Stimulated activated effector memory CD8-positive, alpha-beta T cell treated with anti-CD3 and anti-CD28 coated beads, Interleukin-12 subunit alpha, Interleukin-12 subunit beta, amount 100 ng/mL, for 72 hours (primary cell): ENCODE measurements at places on chromosomes 6 and 20.

DNA sequence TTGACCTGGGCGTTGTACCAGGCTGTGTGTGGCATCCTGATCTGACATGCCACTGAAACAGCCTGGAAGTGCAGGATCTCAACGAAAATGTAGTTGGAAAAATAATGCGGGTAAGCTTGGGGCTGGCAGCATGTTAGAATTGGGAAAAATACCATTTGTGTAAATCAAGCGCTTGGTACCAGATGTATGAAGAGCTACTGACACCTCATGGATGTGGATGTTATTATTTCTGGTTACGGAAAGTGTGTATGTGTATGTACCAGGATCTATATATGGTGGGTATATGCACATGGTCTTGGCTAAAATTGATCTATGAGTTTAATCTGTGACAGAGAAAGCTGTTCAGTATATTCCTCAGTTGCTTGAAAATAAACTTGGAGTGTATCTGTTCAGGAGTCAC is 22.7 kb downstream of the HIVEP1 start:
- no peak for DNase-seq

GRCh38 chr20:62860924-62861691 is 514 bp downstream of the TCFL5 start:
- peak; percentile 69 for DNase-seq

DNA sequence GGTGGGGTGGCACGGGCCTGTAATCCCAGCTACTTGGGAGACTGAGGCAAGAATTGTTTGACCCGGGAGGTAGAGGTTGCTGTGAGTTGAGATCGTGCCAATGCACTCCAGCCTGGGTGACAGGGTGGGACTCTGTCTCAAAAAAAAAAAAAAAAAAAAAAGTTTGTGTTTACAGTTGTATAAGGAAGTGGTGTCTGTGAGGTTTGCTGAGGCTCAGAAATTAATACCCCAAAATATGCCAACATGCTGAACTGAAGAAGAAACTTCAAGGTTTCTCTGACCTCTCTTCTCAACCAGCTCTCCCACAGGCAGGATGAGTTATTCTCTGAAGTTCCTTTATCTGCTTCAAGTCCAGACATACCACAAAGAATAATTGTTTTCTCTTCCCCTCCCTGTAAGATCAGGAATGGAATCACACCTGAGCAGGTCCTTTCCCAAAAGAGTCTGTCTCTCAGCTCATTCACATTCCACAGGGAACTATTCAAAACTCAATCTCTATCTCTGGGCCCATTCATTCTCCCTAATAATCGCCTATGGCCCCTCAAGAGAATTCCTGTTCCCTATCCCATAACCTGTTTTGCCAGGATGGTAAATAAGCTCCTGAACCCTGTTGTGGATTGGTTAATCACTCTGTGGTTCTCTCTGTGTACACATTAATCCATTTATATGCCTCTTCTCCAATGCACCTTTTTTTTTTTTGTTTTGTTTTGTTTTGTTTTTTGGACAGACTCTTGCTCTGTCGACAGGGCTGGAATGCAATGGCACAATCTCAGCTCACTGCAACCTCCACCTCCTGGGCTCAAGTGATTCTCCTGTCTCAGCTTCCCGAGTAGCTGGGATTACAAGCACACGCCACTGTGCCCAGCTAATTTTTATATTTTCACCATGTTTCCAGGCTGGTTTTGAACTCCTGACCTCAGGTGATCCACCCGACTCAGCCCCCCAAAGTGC is 17.4 kb upstream of the KIFC1 start:
- no peak for DNase-seq

DNA sequence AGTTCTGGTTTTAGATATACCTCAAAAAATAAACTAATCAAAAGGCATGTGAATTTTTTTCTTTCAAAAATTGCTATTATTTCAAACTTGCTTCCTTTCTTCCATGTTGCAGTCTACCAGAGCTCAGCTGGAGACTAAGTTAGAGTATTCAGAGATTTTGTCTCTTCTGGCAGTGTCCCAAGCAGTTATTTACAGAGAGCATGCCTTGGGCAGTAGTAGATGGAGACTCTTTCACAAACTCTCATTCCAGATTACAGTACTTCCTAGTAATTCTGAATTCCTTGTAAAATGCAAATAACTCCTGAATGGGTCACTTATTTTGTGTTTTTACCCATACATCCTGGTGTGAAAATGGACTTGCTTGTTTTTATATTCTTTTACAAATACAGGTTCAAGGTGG is 703.4 kb downstream of the EPHA7 start:
- DNase-seq, result no peak

DNA sequence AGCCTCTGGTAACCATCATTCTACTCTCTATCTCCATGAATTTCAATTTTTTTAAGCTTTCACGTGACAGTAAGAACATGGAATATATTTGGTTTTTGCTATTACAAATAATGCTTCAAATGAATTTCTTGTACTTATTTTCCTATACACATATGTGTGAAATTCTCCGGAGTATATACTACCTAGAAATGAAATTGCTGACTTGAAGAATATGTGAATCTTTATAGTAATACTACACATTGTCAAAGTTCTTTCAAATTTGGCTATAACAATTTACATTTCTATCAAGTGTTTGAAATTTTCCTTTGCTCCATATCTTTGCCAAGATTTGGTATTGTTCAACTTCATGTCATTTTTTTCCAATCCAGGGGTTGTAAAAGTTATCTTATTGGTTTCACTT is 11.6 kb upstream of the VGLL2 start:
- no peak for DNase-seq

GRCh38 chr6:159473475-159474263 is 219.4 kb downstream of the SOD2 start:
- DNase-seq, result no peak

DNA sequence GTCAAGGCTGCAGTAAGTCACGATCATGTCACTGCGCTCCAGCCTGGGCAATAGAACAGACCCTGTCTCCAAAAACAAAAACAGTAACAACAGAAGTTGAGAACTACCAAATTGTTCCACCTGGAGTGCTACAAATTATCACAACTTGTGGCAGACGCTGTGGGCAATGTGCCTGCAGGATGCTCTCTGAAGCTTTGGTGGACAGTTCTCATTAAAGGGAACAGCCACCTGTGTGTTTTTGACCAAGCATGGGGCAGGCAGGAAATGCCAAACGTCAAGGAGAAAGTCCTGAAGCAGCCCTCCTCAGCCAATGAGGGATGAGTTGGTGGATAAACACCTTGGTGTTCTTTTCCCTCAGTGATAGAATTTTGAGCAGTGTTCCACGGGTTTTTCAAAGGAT is 15.8 kb downstream of the COX4I2 start:
- DNase-seq, result no peak

GRCh38 chr6:127453845-127454619 is 5.2 kb downstream of the KIAA0408 start:
- DNase-seq, result no peak

DNA sequence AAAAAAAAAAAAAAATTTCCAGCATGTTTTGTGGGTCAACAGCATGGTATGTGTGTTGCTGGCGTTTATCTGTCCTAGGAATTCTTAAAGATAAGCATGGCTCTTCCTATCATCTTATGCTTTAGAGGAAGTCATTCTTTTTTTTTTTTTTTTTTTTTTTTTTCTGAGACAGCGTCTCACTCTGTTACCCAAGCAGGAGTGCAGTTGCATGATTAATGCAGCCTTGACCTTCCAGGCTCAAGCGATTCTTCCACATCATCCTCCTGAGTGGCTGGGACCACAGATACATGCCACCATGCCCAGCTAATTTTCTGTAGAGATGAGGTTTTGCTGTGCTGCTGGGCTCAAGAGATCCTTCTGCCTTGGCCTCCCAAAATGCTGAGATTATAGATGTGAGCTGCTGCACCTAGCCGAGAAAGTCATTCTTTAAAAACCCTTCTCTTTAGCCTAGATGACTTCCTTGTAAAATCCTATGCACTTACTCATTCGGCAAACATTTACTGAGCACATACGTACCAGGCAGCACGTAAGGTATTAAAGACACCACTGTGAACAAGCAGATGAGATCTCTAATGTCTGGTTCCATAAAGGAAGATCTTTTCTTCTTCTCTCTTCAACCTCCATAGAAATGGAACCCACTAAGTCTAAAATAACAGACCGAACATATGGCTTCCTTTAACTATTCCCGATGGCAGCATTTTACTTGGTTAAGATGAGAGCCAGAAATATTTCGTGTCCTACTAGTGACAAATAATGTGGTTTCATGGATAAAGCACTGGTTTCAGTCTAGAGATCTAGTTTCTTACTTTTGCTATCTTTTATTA is 122.4 kb downstream of the RIN2 start:
- no peak for DNase-seq

DNA sequence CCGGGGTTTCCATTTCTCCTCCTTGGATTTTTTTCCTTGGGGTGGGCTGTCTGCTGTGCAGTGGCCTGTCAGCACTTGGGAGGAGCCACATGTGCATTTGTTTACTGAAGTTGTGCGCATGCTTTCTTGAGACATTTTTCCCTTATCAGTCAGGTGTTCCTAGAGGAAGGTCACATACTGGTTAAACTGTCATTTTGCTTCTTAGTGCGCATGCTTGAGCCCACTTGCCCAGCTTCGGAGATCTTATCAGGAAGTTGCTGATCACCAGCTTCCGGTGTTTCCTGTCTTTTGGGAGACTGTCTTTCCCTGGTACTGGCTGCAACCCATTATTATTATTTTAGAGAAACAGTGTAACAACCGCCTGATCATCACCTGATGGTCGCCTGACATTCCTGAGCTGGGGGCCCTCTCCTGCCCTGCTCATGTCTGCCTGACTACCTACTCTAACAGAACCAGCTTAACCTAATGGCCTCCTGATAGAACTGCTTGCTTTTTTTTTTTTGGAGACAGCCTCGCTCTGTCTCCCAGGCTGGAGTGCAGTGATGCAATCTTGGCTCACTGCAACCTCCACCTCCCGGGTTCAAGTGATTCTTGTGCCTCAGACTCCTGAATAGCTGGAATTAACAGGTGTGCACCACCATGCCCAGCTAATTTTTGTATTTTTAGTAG is 378 bp upstream of the ERVFRD-1 start:
- no peak for DNase-seq

- no peak for DNase-seq
Observed at GRCh38 chr20:33018169-33018931, 10.8 kb downstream of the BPIFB2 start.

- DNase-seq, result no peak
Observed at GRCh38 chr6:111184827-111185532, 97.7 kb downstream of the SLC16A10 start.

DNA sequence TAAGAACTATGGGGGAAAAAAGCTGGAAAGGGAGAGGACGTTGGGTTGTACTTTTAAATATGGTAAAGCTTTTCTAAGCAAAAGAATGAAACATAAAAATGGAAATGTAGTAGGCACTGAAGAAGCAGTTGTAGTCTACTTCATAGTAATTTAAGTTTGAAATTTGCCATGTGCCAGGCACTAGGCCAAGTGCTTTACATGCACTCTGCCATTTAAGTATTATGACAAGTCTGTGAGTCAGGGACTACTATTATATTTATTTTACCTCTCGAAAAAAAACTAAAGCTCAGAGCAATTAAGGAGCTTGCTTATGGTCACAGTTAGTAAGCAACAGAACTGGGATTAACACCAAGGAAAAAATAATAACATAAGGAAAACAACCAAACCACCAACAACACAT is 257.8 kb downstream of the GMDS start:
- no peak for DNase-seq

DNA sequence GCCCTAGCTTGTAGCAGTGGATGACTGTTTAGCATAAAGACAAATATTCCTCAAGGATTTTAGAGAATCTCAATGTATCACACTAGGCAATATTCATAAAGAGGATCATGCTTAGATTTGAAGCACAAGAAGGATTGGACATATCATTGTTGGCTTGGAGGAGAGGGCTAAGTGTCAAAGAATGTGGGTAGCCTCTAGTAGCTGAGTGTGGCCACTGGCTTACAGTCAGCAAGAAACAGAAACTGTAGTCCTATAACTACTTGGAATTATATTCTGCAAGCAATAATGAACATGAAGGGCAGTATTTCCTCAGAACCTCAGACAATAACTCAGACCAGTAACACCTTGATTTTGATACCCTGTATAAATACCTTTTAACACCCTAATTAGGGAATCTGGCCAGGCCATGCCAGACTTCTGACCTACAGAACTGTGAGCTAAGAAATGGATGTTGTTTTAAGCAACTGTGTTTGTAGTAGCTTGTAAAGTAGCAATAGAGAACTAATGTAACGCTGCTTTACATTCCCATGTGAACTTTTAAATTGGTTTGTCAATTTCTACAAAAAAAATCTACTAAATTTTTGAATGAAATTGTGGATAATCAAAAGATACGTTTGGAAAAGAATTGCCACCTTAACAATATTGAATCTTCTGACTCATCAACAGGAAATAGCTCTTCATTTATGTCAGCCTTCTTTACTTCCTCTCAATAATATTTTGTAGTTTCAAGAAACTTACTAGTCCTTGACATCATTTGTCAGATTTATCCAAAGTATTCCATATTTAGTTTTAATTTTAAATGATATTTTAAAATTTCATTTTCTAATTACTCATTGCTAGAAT is 65.2 kb upstream of the RSPO3 start:
- DNase-seq, result no peak

DNA sequence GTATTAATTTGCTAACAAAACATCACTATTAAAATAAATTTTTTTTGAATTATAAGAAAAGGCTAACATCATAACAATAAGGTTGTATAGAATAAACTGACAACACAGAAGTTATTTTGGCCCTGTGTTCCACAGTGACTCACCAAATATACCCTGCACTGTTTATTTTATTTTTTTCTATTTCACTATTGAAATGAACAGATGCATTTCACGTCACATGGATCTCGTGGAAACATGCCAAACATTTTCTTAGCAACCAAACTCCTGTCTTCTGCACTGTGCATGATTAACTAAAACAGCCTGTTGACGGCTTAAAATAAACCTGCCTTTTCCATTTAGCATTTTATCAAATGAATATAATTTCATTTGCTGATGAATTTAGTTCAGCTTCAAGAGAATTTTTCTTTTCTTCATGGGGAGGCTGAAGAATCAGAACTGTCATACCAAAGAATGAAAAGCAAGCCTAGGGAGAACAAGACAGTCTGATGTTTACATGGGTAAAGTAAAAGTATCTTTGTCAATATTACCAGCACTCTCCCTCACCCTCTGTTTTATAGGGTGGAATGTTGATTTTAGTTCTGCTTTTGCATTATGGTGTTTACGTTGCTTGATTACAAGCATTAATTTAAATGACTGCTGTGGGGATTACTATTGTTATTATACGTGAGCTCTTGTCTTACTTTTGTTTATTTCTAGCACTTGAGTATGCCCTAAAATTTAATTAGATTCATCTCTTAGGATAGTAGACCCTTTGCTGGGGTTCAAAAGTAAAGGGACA is 115.3 kb downstream of the LCA5 start:
- DNase-seq, result no peak

- DNase-seq, result no peak
Observed at GRCh38 chr6:18609715-18610114, 222.6 kb downstream of the RNF144B start.

- no peak for DNase-seq
Observed at GRCh38 chr6:67916399-67916798, 718.7 kb upstream of the ADGRB3 start.

GRCh38 chr20:8303651-8304050 is 171.6 kb downstream of the PLCB1 start:
- DNase-seq, result no peak

DNA sequence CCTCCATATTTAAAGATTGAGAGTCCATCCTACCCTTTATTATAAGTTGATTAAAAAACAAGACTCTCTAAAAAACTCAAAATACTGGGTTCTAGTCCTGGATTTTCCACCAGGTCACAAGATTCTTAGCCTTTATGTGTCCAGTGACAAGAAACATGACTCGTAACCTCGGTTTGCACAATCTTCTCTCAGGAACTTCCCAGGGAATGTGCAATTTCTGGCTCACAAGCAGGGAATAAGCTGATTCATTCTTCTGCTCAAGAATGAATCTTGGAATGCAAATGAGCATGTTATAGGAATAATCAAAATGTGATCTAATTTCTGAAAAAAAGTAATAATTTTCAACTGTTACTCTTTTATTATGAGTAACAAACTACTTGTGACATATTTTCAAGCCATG is 45.1 kb downstream of the OGFRL1 start:
- no peak for DNase-seq
